ENCODE measurements at places on chromosomes 13 and 19. TPM values are rescaled to one million over a fixed set of nuclear protein-coding genes. Genes with fewer than 3 reads are reported as not detected.

GRCh38 chr19:2699413-2700140, 2.9 kb downstream of the GNG7 start:
- no peaks in the 10 kb centered on the region for H3K36me3 ChIP-seq
- H3K27me3 ChIP-seq = no peaks in the 10 kb centered on the region
- no peak overlapping the region for H3K27ac ChIP-seq
- H3K4me3 ChIP-seq = no peak overlapping the region

- no peaks in the 10 kb centered on the region for H3K4me1 ChIP-seq
- no peak overlapping the region for H3K4me3 ChIP-seq
- H3K36me3 ChIP-seq = no peaks in the 10 kb centered on the region
- DNase-seq = no peak
These were observed 4.6 kb upstream of the DNM2 start for GRCh38 chr19:10713317-10713716.

DNA sequence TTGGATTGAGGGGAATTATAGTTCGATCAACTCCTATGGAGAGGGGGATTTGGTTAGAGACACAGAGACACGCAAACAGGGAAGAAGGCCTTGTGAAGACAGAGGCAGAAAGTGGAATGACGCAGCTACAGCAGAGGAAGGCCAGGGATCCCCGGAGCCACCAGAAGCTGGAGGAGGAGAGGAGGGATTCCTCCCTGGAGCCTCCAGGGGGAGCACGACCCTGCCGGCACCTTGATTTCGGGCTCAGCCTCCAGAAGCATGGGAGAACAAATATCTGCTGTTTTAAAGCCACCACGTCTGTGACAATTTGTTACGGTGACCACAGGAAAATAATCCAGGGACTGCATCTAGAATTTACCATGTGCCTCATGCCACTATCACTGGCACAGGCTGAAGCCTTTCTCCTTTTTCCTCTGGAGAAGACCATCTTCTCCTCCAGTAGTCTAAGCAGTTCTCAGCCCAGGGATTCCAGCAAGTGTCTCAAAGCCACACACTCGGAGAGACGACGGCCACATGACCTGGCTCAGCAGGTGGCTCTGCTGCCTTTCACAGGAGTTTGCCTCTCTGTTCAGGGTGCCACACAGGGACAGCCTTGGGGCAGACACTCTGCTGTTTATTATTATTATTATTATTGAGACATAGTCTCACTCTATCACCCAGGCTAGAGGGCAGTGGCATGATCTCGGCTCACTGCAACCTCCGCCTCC, 39.9 kb upstream of the CCNE1 start:
- DNase-seq = peak; percentile 41
- peaks cover 2% of the 10 kb centered on the region for H3K4me1 ChIP-seq
- no peak overlapping the region for H3K4me3 ChIP-seq
- H3K36me3 ChIP-seq = no peaks in the 10 kb centered on the region

GRCh38 chr13:28375250-28375930, 119.5 kb downstream of the FLT1 start:
- no peaks in the 10 kb centered on the region for H3K36me3 ChIP-seq
- H3K4me3 ChIP-seq = no peak overlapping the region
- DNase-seq = no peak
- H3K4me1 ChIP-seq = no peaks in the 10 kb centered on the region

GRCh38 chr13:94323764-94324758, 155.4 kb downstream of the DCT start:
- H3K36me3 ChIP-seq = no peaks in the 10 kb centered on the region
- H3K4me1 ChIP-seq = no peaks in the 10 kb centered on the region
- no peaks in the 10 kb centered on the region for H3K27me3 ChIP-seq
- H3K27ac ChIP-seq = no peak overlapping the region
- DNase-seq = no peak
- no peak overlapping the region for H3K4me3 ChIP-seq

DNA sequence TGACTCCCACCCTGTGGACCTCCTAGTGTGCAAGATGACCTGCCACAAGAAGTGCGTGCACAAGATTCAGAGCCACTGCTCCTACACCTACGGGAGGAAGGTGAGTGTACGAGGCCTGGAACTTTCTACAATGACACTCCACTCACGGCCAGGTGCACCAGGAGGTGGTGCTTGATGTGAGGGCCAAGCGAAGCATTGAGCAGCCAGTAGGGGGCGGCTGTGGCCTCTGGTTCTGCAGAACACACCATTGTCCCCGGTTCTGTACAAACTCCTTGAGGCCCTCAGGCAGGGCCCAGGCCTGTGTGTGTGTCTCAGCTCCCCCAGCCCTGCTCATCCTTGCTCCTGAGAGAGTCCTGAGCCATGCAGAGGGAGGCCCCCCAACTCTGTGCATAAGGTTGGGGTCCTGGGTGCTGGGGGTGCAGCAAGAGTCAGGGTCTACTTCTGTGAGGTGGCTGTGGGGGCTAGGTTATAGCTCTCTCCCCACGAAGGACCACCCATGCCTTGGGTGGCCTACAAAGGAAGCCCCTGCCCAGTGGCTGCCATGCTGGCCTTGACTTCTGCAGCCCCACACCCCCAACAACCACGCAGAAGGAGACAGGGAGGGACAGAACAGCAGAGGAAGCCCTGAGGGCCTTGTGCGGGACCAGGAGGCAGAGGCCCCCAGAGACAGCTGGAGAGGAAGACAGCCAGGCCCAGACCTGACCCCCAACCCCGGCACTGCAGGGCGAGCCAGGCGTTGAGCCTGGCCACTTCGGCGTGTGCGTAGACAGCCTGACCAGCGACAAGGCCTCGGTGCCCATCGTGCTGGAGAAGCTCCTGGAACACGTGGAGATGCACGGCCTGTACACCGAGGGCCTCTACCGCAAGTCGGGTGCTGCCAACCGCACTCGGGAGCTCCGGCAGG, 9.7 kb upstream of the USE1 start:
- peak; percentile 54 for DNase-seq
- H3K4me3 ChIP-seq = no peak overlapping the region
- peaks cover 14% of the 10 kb centered on the region for H3K36me3 ChIP-seq
- H3K4me1 ChIP-seq = no peaks in the 10 kb centered on the region
- no peak overlapping the region for H3K27ac ChIP-seq

- H3K36me3 ChIP-seq = peaks cover 15% of the 10 kb centered on the region
- H3K4me3 ChIP-seq = no peak overlapping the region
- no peak overlapping the region for H3K27ac ChIP-seq
- no peak for DNase-seq
- H3K27me3 ChIP-seq = no peaks in the 10 kb centered on the region
These were observed 1.6 kb upstream of the ANGPTL6 start for GRCh38 chr19:10104130-10104513.

- H3K27me3 ChIP-seq = no peaks in the 10 kb centered on the region
- H3K4me3 ChIP-seq = no peak overlapping the region
- peaks cover 8% of the 10 kb centered on the region for H3K36me3 ChIP-seq
- no peaks in the 10 kb centered on the region for H3K4me1 ChIP-seq
These were observed 18.0 kb downstream of the ZNF91 start for GRCh38 chr19:23377276-23377675.

GRCh38 chr19:37964109-37964508, 57.1 kb downstream of the SIPA1L3 start:
- no peak overlapping the region for H3K27ac ChIP-seq
- H3K27me3 ChIP-seq = no peaks in the 10 kb centered on the region
- peaks cover 5% of the 10 kb centered on the region for H3K4me1 ChIP-seq
- H3K4me3 ChIP-seq = no peak overlapping the region
- no peak for DNase-seq

GRCh38 chr19:46963093-46963734, 56.4 kb upstream of the NPAS1 start:
- no peaks in the 10 kb centered on the region for H3K36me3 ChIP-seq
- H3K4me3 ChIP-seq = no peak overlapping the region
- H3K27me3 ChIP-seq = no peaks in the 10 kb centered on the region
- peaks cover 2% of the 10 kb centered on the region for H3K4me1 ChIP-seq

DNA sequence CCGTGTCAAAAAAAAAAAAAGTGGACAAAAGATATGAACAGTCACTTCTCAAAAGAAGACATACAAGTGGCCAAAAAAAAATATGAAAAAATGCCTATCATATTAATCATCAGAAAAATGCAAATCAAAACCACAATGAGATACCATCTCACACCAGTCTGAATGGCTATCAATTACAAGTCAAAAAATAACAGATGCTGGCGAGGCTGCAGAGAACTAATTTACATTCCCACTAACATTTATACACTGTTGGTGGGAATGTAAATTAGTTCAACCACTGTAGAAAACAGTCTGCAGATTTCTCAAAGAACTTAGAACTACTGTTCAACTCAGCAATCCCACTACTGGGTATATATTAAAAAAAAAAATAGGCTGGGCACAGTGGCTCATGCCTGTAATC, 26.5 kb upstream of the FOXO1 start:
- no peaks in the 10 kb centered on the region for H3K27me3 ChIP-seq
- no peak overlapping the region for H3K27ac ChIP-seq
- H3K4me3 ChIP-seq = no peak overlapping the region
- DNase-seq = no peak

DNA sequence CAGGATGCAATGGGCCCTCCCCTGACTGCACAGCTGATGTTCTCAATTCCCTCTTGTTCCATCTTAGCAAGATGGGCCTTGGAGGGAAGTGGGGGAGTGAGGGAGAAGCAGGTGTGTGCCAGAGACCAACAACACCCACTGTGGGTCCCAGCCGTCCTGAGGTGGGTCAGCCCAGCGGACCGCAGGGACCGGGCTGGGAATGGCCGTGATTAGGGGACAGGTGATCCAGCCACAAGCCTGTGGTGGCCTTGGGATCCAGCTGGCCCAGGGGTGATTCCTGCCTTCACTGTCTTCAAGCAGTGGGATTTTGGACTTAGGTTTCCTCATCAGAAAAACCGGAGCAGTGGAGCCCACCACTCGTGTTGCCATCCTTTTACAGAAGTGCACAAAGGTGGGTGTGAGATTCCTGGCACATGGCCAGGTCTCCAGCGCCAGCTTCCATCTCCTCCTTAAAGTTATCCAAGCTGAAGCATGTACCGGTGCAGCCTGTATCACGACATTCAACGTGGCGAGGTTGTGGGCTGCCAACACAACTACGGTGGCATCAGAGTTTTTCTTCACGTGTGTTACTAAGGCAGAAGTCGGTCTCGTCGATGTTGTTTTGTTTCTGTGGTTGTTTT, 9.0 kb upstream of the ATP11A start:
- H3K27ac ChIP-seq = no peak overlapping the region
- H3K27me3 ChIP-seq = no peaks in the 10 kb centered on the region
- no peaks in the 10 kb centered on the region for H3K4me1 ChIP-seq
- peak; percentile 33 for DNase-seq

- H3K27ac ChIP-seq = no peak overlapping the region
- no peaks in the 10 kb centered on the region for H3K4me1 ChIP-seq
- DNase-seq = peak; percentile 92
- H3K36me3 ChIP-seq = no peaks in the 10 kb centered on the region
These were observed 1124.9 kb downstream of the EFNB2 start for GRCh38 chr13:105410602-105411001.

- H3K27me3 ChIP-seq = no peaks in the 10 kb centered on the region
- H3K4me1 ChIP-seq = no peaks in the 10 kb centered on the region
- no peak overlapping the region for H3K27ac ChIP-seq
- H3K4me3 ChIP-seq = no peak overlapping the region
These were observed 29.7 kb downstream of the MLLT1 start for GRCh38 chr19:6250024-6250615.

DNA sequence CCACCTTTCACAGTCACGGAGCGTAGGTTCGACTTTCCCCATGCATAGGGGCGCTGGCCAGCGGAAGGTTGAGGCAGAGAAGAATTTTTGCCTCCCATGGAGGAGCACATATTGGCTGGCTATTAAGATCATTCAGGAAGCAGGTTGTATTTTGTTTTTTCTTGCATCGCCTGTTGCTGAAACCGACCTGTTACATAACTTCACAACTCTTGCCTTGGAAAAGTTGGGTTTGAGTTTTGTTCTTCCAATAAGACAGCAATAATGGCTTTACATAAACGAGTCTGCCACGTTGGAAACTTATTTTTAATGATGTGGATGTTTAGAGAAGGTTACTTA, 1.4 kb downstream of the UPF1 start:
- DNase-seq = no peak
- H3K4me3 ChIP-seq = peak overlapping the region; percentile 89
- H3K4me1 ChIP-seq = peaks cover 12% of the 10 kb centered on the region
- no peak overlapping the region for H3K27ac ChIP-seq

DNA sequence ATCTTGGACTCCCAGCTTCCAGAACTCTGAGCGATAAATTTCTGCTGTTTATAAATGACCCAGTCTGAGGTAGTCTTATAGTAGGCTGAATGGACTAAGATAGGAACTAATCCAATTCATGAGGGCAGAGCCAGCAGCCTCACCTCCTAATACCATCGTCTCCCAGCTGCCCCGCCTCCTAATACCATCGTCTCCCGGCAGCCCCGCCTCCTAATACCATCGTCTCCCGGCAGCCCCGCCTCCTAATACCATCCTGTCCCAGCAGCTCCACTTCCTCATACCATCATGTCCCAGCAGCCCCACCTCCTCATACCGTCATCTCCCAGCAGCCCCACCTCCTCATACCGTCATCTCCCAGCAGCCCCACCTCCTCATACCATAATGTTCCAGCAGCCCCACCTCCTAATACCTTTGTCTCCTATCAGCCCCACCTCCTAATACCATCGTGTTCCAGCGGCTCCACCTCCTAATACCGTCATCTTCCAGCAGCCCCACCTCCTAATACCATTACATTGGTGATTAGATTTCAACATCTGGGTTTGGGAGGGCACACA, 2.4 kb upstream of the ARGLU1 start:
- no peak overlapping the region for H3K27ac ChIP-seq
- peak; percentile 73 for DNase-seq
- H3K4me1 ChIP-seq = peaks cover 4% of the 10 kb centered on the region
- no peaks in the 10 kb centered on the region for H3K36me3 ChIP-seq

The DPF1 gene
- total RNA-seq = 15.2 TPM

The SIGLECL1 gene
- not detected for total RNA-seq

The LENG8 gene
- 108 TPM for total RNA-seq

The ZNF432 gene
- total RNA-seq = 7.1 TPM

The CGB3 gene
- not detected for total RNA-seq

The LRG1 gene
- total RNA-seq = 0.36 TPM

The RAB3A gene
- 14.3 TPM for total RNA-seq

The OLFM4 gene
- not detected for total RNA-seq

The VSTM1 gene
- total RNA-seq = 0.65 TPM

The PRR19 gene
- total RNA-seq = 7.2 TPM

Measured in H1 (cell line).